Stimulated activated CD4-positive, alpha-beta T cell treated with anti-CD3 and anti-CD28 coated beads, Interleukin-2, amount 100 ng/mL, for 48 hours (primary cell): ENCODE measurements at places on chromosomes 5 and 9.
A peak's percentile ranks its signal among the peaks of the same experiment; 100 is the strongest.

GRCh38 chr5:35862126-35862525 lies 5.4 kb downstream of the IL7R start:
- DNase-seq = no peak

DNA sequence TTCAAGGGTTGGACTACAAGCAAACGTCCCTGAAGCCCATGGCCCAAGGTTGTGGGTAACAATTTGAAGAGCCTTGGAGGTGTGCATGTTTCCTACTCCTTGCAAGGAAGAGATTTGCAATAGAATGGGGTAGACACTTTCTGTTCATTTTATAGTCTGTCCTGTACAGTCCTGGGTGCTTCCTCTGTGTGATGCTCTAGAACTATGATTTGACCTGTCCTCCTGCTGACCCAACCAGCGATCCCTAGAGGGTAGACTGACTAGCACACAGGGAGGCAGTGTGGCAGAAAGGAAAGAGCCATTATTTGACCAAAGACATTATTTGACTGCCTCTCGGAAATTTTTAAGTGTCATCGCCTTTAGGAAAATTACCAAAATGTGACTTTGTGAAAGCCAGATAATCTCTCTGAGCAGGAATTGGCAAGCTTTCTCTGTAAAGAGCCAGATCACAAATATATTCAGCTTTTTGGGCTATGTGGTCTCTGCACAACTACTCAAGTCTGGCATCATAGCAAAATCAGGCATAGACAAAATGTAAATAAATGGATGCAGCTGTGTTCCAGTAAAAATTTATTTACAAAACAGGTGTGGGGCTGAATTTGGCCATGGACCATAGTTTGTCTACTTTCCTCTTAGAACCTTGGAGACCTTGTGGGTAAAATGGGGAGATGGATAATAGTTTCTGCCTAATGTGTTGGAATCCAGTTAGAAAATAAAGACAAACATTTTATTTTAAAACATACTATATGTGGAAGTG lies 106.8 kb downstream of the DMRT2 start:
- DNase-seq = no peak

- DNase-seq = no peak
Measured at GRCh38 chr9:88725300-88726019, 190.5 kb downstream of the NXNL2 start.

- no peak for DNase-seq
Measured at GRCh38 chr5:127153031-127153430, 79.7 kb upstream of the C5orf63 start.

- DNase-seq = no peak
Measured at GRCh38 chr9:132199056-132199455, 37.2 kb downstream of the NTNG2 start.

- DNase-seq = no peak
Measured at GRCh38 chr5:14854799-14855198, 16.8 kb downstream of the ANKH start.

- DNase-seq = no peak
Measured at GRCh38 chr5:168827636-168828035, 248.5 kb upstream of the PANK3 start.

DNA sequence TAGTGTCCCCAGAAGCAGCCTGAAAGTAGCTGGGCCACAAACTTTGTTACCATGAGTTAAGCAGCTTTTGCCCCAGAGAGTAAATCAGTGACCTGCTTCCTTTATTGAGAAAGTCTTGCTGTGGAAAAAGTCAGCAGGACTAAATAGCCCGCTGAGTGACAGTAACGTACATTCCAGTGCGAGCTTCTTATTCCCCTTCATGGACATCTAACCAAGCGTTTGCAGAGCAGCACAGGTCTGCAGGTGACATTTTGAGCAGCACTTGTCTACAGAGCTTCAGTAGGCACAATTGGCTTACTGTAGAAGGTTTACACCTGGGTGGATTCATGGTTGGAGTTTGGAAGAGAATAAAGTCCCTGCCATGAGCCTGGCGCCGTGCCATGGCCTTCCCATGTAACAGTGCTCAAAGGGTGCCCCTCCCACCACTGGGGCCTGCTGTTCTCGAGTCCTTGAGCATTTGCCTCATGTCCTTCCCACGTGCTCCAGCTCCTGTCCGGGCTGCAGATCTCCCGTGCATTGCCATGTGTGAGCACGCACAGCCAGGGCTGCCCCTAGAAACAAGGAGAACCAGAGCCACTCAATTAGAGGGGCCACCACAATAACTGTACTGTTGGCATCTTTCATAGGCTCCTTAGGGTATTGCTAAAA lies 41.3 kb upstream of the GRHPR start:
- DNase-seq = no peak

DNA sequence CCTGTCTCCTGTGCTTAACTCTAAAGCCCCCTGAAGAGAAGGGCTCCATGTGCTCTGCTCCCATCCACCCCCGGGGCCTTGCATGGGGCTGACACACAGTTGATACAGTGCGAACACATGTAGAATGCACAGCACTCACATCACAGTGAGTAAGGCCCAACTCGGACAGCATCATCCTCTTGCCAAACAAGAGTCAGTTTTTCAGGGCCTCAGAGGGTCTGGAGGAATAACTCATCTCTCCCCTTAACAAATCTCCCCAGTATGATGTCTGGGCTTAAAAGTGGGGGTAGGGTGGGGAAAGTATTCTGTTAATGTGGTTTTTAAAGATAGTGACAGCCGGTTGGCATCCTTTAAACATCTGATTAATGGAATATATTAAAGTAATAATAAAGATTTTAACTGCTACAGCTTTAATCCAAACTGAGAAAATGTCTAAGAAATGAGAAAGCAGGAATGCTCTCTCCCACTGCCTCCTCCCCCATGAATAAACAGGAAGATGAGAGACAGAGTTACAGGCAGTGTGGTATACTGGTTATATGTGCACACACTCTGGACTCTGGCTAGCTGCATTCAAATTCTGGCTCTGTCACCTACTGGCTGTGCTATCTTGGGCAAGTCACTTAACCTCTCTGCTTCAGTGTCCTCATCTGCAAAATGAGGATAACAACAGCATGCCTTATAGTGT lies 22.5 kb downstream of the APBA1 start:
- no peak for DNase-seq

GRCh38 chr9:38747067-38747466 lies 27.1 kb upstream of the FAM240B start:
- DNase-seq = no peak

DNA sequence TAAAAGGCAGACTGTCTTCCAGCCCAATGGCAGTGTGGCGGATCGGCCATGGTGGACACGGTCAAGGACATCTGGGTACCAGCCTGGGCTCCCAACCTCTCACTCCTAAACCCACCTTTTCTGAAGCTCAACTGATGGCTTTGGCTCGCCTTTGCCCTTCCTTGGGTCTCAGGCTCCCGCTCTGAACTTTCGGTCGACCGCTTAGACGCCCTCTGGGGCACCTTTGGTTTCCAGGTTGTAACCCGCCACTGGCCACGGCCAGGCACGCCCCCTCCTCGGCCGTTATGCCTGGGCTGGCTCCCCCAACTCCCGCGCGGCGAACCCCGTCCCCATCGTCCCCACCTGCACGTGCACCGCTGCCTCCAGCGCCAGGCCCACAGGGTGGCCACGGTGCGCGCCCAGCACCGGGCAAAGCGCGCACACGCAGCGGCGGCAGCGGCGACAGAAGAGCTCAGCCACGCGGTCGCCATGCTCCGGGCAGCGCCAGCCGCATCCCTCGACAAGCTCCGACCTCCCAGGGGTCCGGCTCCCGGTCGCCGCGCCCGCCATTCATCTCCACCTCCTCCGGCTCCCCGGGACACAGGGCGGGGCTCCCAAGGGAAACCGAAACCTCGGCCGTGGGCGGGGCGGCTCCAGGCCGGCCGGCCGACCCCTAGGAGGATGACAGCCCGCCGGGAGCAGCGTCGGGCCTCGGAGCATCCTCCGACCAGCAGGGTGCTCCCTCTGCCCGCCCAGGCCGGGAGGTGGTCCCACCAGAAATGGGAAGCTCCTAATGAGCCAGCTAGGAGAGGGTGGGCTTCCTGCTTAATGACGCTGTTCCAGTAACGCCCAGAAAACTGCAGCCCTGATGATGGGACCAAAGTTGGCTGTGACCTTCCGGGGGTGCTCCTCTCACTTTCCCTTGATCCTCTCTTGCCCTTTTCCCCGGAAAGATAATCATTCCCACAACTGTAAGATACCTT lies at the start of gene TRIM14:
TSS of gene TRIM14 (minus strand) at position 583 of the 962 bp plus-strand sequence. CDS start at position 549, 34 bp downstream.
- peak; percentile 51 for DNase-seq

GRCh38 chr5:22757776-22758175 lies 95.4 kb downstream of the CDH12 start:
- no peak for DNase-seq

DNA sequence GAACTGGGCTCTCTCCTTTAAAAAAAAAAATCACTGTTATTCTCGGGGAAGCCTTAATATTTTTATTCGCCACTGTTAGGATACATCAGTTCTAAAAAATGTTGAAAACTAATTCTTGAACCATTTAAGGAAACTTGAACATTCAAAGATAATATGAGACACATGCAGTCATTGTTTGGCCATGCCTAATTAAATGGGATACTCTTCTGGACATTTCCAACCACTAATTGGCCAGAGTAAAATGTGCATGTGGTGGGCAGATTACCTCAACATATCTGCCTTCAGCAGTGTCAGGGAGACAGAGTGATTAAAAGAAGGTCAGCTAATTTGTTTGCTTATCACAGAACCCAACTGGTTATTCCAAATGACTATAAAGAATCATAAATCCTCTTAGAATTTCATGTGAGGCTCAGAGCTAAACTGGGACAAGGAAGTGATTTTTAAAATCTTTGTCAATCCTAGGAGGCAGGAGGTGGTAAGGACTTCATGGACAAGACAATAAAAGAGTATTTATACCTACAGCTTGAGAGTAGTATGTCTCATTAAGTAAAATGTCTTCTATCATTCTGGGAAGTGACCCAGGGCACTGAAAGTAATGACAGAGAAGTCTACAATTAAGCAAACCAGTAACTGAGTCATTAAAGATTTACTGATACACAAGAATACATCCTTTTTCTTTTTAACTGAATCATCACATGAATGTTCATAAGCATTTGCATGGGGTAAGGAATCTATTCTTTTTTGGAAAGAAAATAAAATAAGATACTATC lies 242.9 kb upstream of the TRPM3 start:
- no peak for DNase-seq

DNA sequence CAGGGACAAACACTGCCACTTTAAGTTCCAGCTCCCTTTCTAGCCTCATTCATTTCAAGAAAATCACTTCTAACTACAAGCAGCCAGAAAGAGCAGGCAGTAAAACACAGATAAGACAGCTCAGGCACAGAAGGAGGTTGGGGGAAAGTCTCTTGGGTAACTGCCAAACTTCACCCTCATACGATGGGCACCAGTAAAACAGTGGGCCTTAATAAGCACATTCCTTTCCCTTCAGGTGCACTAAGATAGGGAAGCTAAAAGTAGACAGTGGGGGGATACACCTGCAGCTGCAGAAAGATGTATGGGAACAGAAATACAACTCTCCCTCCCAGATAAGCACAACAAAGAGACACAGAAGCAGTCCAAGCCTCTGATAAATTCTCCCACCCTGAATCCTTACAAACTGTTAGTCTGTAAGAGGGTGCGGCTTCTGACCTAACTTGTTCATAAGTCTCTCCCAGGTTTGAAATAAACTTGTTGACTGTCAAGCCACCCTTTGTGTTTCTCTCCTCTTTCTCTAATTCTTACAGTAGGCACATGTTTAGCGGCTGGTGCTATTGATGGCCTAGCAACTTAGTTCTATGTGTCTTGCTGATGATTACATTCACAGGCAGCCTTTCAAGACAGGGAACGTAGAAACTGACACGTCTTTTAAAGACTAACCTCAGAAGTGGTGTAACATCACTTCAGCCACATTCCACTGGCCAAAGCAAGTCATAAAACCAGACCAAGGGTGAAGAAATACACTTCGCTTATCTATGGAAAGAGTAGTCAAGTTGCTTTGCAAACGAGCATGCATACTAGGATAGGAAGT lies 6.8 kb upstream of the CKS2 start:
- DNase-seq = no peak

DNA sequence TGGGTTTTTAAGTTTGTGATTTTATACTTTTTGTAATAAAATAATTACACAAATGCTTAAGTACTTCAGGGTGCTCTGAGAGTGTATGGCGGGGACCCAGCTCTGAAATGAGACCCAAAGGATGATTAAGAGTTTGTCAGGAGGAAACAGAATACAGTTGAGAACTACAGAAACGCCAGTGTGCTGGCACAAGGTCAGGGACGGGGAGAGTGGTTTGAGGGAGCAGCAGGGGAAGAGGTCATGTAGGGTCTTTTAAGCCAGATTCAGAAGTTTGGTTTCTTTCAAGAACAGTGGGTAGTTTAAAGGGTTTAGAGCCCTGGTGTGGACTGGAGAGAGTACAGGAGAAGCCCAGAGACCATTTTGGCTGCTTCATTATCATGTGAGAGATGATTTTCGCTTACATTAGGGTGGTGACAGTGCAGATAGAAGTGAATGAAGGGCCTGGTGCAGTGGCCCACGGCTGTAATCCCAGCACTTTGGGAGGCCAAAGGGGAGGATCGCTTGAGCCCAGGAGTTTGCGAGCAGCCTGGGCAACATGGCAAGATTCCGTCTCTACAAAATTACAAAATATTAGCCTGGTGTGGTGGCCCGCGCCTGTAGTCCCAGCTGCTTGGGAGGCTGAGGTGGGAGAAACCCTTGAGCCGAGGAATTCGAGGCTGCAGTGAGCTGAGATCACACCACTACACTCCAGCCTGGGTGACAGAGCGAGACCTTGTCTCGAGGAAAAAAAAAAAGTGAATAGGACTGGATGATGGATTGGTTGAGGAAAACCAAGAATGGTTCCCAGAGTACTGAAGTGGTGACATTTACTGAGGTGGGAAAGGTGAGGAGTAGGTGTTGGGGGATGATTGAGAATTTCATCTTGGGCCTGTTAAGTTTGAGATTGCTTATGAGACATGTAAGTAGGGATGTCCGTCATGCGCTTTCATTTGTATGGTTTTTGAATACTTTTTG lies 1.4 kb upstream of the ETF1 start:
- no peak for DNase-seq

DNA sequence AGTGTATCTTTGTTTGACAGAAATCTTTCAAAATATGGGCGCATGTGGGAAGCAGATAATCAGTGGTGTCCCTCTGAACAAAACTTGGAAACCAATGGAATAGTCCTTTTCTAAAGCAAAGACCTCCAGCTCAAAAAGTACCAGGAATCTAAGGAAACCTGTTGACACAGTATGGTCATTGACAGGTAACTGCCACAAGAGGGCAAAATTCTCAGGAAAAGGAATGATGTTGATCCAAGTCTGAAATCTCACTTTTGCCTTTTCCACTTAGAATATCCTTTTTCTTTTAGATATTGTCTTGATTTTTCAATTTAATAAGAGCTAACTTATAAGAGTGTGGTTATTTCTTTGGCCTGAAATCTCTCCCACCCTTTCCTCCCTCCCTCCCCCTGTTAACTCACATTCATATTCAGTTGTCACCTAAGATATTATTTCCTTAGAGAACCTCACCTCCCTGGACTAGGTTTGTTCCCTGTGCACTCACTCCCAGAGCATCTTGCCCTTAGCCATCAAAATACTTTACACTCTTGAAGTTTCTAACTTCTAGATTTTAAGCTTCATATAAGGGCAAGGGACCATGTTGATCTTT lies 59.0 kb upstream of the BARX1 start:
- DNase-seq = no peak
